A549 treated with CpdA at 1 μM for 4 hours (cell line): ENCODE measurements at places on chromosomes 6 and 20. TPM values are rescaled to one million over a fixed set of nuclear protein-coding genes. Genes with fewer than 3 reads are reported as not detected.

The DDX43 gene
- total RNA-seq: not detected in 5 replicates

The PDSS2 gene
- 5.2 to 6.9 TPM (median 6.0 TPM) in 5 replicates for total RNA-seq

The OR2B6 gene
- 0.15 to 0.23 TPM (median 0.19 TPM) in 3 of 5 replicates, not detected in the others for total RNA-seq

The LRRC73 gene
- 0.51 to 1.4 TPM (median 1.1 TPM) in 5 replicates for total RNA-seq

The C6orf58 gene
- total RNA-seq: 0.14 to 0.21 TPM (median 0.21 TPM) in 3 of 5 replicates, not detected in the others

The USP49 gene
- total RNA-seq: 1.1 to 1.7 TPM (median 1.4 TPM) in 5 replicates

The RIPPLY2 gene
- total RNA-seq: 0.34 to 1.5 TPM (median 0.37 TPM) in 5 replicates

The PRDM13 gene
- total RNA-seq: 0.72 to 1.1 TPM (median 1.0 TPM) in 5 replicates

The WFDC5 gene
- not detected in 5 replicates for total RNA-seq

The TMEM217 gene
- total RNA-seq: 0.38 to 1.2 TPM (median 0.99 TPM) in 5 replicates

The SLC52A3 gene
- total RNA-seq: 0.43 to 0.92 TPM (median 0.61 TPM) in 5 replicates

The CRISP3 gene
- not detected in 5 replicates for total RNA-seq

The ASCC3 gene
- 19.2 to 23.1 TPM (median 20.5 TPM) in 5 replicates for total RNA-seq

The TBXT gene
- total RNA-seq: not detected in 5 replicates

The OR2J3 gene
- not detected in 5 replicates for total RNA-seq

The SLC22A3 gene
- 33.6 to 41.1 TPM (median 38.2 TPM) in 5 replicates for total RNA-seq

The ULBP3 gene
- 3.6 to 4.0 TPM (median 3.7 TPM) in 5 replicates for total RNA-seq

The OXT gene
- total RNA-seq: not detected in 5 replicates

The RFX6 gene
- total RNA-seq: not detected in 5 replicates
